ENCODE measurements at places on chromosomes 4 and X. TPM values are rescaled to one million over a fixed set of nuclear protein-coding genes. Genes with fewer than 3 reads are reported as not detected.

RIBC1 gene
- total RNA-seq, result 2.7 TPM

DNA sequence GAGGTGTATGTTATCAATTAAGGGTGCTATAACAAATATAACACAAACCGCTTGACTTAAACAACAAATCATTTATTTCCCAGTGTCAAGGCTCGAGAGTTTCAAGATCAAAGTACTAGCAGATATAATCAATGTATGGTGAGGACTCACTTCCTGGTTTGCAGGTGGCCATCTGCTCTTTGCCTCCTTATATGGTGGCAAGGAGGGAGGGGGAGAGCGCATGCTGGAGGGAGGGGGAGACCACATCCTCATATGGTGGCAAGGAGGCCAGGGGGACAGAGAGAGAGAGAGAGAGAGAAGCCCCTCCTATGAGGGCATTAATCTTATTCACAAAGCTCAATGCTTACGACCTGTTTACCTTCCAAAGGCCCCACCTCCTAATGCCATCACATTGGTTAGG, 372.3 kb upstream of the SPOCK3 start:
- no peak for DNase-seq

DNA sequence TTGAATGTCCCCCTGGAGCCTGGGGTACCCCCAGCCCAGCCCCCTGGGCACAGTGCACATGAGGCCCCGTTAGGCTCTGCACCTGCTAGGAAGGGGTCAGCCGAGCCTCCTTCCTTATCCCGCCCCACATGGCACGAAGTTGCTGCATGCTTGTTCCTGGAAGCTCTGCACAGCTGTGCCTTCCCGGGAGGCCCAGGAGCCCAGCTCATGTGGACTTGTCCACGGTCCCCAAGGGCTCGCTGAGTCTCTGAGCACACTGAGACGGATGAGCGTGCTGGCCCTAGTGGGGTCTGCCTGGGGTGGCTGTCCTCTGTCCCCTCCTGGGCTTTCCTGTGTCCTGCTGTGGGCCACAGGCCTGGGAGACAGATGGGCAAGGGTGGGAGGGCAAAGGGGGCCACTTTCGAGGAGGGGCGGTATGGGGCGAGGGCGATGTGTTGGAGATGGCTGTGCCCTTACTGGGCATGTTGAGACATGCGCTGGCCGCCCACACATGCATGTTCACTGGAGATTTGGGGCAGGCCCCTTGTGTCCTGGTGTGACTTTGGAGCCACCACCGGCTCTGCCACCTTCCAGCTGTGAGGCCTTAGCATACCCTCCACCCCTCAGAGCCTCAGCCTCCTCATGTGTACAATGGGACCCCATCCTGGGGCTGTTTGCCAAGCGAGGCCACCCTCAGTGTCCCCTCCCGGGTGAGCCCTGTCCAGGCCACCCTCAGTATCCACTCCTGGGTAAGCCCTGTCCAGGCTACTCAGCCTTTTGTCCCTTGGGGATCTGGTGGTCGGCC, 237.6 kb downstream of the AFAP1 start:
- no peak for DNase-seq

LPAR4 gene
- total RNA-seq, result 0.77 TPM

DNA sequence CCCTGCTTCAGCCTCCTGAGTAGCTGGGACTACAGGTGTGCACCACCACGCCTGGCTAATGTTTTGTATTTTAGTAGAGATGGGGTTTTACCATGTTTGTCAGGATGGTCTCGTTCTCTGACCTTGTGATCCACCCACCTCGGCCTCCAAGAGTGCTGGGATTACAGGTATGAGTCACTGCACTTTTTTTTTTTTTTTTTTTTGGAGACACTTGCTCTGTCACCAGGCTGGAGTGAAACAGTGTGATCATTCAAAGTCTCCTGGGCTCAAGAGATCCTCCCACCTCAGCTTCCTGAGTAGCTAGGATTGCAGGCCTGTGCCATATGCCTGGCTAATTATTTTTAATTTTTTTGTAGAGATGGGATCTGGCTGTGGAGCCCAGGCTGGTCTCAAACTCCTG, 338.8 kb downstream of the PPP3CA start:
- no peak for DNase-seq

DNA sequence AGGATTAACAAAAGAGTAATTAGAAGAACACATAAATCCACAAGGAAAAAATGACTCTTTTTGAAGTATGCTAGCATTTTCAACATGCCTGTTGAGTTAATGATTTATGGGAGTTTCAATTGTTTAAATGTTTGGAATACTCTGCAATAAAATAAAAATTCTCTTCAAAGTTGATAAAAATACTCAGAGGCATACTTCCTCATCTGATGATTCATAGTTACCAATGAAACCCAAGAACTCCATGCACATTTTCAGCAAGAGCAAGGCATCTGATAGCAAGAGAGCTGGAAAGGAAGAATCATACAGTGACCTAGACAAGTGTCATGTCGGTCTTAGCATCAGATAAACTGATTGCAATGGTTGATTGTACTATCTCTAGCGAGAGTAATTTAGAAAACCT, 443.7 kb upstream of the ATOH1 start:
- DNase-seq, result no peak

DNA sequence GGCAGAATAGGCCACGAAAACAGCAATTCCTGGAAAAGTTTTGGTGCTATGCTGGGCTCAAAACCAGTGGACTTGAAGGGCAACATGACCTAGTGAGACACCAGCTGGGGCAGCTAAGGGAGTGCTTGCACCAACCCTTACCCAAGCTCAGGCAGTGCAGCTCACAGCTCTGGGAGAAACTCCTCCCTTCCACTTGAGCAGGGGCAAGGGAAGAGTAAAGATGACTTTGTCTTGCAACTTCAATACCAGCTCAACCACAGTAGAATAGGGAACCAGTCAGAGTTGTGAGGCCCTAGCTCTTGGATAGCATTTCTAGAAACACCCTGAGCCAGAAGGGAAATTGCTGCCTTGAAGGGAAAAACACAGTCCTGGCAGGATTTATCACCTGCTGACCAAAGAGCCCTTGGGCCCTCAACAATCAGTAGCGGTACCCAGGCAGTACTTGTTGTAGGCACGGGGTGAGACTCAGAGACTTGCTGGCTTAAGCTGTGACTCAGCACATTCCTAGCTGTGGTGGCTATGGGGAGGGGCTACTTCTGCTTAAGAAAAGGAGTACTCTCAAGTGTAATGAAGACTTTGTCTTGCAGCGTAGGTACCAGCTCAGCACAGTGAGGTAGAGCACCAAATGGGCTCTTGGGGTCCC, 19.7 kb upstream of the ABCG2 start:
- DNase-seq, result peak; percentile 27

- DNase-seq, result peak; percentile 70
These were observed 312.2 kb upstream of the DIAPH2 start for GRCh38 chrX:96372313-96373046.

FAAH2 gene
- total RNA-seq, result 4.4 TPM

All from cardiac muscle cell (in vitro differentiated cells and primary cell).